Activated T-helper 1 cell treated with Interleukin-2 at 50 U/mL for 16 hours (primary cell): ENCODE measurements at places on chromosomes 6 and 20.

GRCh38 chr20:13772529-13772928 lies 12.2 kb downstream of the ESF1 start:
- DNase-seq, result no peak

DNA sequence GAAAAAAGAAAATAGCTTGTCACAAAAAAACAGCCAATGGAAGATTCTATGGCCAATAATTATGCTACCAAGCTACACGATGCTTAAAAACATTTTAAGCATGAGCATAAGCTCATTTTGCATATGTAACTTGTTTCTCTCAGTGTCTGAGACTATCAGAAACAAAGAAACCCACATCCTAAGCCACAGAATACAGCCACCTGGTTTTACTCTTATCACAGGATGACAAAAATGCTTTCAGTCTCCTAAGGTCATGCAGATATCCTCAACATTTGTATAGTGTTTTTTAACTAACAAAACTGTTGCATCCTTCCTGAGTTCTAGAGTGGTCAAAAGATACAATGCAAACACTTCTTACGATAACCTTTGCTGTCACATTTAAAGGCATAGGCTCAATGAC lies 172.1 kb upstream of the RUNX2 start:
- DNase-seq, result no peak

GRCh38 chr6:157974341-157974894 lies 7.2 kb upstream of the SYNJ2 start:
- no peak for DNase-seq

- DNase-seq, result no peak
These were observed 31.0 kb upstream of the PRL start for GRCh38 chr6:22327881-22328280.

DNA sequence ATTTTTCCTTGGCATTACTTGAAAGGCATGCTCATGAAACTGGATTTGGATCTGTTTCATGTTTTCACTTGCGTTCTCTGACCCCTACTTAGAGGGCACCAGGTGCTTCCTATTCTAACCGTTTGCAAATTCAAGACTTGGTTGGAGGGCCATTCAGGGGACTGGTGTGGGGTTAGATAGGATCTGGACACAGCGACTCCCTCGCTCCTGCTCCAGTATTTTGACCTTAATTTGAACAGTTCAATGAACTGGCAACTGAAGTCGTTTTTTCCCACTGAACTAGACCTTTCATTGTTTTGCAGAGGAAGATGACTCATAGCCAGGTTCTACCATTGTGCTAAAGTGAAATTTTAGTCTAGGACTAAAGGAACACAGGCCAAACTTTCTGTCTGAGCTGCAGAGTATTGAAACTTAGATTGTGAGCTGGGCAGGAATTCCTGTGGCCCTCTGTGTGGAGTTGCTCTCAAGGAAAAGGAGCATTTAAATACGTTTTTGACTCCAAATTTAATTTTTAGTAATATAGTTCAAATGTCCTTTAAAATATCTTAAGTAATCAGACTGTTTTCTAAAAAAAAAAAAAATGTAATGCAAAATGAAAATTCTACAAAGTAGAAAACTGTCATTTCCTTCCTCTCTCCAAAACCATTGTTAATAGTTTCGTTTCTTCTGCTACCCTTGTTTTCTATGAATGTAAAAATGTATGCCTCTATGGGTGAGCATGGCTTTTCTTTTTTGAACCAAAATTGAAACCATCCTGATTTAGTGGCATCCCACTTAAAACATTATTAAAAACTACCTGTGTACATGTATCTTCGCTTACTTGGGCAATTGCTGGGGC lies 64.8 kb downstream of the UTRN start:
- DNase-seq, result no peak

- DNase-seq, result no peak
These were observed 467.6 kb downstream of the DHX35 start for GRCh38 chr20:39429726-39430125.

DNA sequence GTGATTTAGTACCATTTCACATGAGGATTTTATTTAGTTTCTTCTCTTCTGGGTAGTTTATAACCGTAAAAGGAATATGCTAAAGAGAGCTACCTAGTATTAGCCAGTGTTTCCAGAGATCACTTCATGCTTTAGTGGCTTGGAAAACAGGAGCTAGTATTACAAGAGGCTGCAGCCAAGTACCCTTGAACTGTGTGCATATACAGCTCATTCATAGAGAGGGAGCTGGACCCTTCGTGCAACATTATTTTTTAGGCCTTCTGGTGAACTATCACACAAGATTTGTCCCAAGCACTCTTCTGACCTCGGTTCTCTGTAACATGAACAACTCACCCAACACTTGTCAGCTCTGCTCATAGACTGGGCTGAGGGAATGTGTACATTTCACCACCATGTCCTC lies 74.9 kb upstream of the RIN2 start:
- DNase-seq, result no peak

GRCh38 chr6:37985355-37985754 lies 165.8 kb downstream of the ZFAND3 start:
- DNase-seq, result peak; percentile 1

- no peak for DNase-seq
These were observed 177.2 kb upstream of the RNF24 start for GRCh38 chr20:4192378-4193068.

- DNase-seq, result no peak
These were observed 113.8 kb downstream of the TAF4 start for GRCh38 chr20:61951695-61952533.

GRCh38 chr6:15574486-15574885 lies 88.3 kb downstream of the DTNBP1 start:
- no peak for DNase-seq

DNA sequence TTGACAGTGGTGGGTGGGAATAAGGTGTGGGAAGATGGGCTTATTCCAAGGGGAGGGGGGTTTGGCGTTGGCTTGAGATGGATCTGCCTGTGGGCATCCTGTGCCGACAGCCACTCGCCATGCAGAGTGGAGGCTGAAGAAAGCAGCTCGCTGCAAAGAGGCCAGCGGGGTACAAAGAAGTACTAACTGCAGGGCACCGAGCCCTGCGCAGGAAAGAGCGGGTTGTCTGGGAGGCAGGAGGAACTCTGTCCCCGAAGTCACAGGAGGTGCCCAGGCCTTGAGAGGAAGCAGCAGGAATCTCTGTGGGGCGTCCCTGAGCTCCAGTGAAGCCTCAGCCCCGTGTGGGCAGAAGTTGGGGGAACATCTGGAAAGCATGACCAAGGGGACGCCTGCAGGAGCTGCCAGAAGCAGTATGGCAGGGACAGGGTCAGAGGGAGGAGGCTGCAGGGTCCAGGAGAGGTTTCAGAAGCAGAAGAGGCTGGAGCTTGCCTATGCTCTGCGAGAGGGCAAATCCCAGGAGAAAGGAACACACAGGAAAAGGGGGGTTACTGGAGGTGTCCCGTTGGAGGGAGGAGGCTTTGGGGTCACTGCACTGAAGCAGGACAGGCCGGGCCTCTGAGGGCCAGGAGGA lies 77.2 kb downstream of the THBS2 start:
- DNase-seq, result no peak

DNA sequence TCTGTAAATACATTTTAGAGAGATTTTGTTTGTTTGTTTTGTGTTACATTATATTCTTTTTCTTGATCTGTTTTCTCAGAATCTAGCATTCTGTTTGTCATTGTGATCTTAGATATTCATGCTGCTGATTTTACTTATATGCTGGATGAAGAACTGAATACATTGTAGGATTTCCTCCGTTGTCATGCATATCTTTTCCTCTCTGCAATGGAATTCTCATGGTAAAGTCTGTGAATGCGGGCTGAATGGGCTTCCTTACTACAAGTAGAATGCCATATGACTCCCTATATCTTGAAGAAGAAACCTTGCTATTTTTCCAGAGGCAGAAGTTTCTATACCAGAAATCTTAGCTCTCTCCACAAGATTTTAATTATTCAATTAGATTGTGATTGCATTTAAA lies 2.4 kb upstream of the DEFB114 start:
- DNase-seq, result no peak
